ENCODE measurements at places on chromosomes 5 and 9.

DNA sequence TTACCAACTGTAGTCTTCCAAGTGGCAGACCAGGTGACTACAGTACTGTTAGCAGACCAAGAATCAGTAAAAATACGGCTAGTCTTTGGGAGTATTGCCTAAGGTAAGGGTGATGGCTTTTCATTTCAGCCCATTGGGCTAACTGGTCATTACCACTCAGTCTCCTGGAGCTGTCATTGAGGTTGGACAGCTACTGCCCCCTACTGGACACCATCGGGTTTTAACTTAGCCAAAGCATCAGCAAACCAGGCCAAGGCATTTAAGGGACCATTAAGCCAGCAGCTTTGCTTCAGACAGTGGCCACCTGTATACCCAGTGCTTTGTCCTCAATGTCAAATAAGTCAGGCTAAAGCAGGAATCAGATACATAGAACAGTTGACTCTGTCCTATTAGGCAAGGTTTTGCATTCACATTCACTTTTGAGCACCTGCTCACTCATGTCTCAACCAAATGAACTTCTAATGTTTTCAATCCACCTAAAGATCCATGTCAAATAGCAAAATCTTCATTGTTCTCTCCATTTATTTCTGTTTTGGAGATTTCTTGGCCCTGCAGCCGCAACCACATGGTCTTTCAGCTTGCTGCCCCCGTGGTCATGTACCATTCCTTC, 117.2 kb downstream of the INVS start:
- H3K4me1 ChIP-seq: no peaks in the 10 kb centered on the region
- no peak overlapping the region for H3K4me3 ChIP-seq
- H3K27ac ChIP-seq: no peak overlapping the region
- H3K27me3 ChIP-seq: no peaks in the 10 kb centered on the region
- peak; percentile 33 for DNase-seq

DNA sequence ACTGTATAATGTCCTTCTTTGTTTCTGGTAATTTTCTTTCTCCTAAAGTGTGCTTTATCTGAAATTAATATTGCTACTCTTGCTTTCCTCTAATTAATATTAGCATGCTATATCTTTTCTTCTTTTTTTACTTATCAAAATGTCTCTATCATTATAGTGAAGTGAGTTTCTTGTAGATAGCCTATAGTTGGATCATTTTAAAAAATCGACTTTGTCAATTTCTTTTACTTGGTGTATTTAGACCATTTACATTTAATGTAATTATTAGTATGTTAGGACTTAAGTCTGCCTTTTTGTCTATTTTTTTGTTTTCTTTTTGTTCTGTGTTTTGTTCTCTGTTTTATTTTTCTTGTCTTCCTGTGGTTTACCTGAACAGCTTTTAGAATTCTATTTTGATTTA, 35.4 kb upstream of the RNF130 start:
- no peak overlapping the region for H3K27ac ChIP-seq
- H3K4me3 ChIP-seq: no peak overlapping the region
- peaks cover 5% of the 10 kb centered on the region for H3K4me1 ChIP-seq
- no peak for DNase-seq
- H3K27me3 ChIP-seq: peaks cover 20% of the 10 kb centered on the region

- peaks cover 63% of the 10 kb centered on the region for H3K4me1 ChIP-seq
- H3K27me3 ChIP-seq: peaks cover 4% of the 10 kb centered on the region
- no peaks in the 10 kb centered on the region for H3K36me3 ChIP-seq
- no peak overlapping the region for H3K4me3 ChIP-seq
- DNase-seq: no peak
These were observed 86.9 kb upstream of the CTNNA1 start for GRCh38 chr5:138666226-138666742.

DNA sequence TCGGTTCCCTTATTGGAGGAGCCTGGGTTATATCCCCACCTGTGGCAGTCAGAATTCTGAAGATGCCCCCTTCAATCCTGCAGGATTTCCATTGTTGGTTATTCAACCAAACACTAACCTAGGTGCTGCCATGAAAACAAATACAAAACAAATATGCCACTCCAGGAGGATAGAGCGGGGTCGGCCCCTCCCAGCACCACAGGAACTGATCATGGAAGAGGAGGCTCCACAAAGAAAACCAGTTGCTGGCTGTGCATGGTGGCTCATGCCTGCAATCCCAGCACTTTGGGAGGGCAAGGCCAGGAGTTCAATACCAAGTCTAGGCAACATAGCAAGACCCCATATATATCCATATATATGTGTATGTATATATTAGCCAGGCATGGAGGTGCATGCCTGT, 13.2 kb upstream of the ADGRD2 start:
- no peak overlapping the region for H3K27ac ChIP-seq
- DNase-seq: no peak
- no peaks in the 10 kb centered on the region for H3K36me3 ChIP-seq
- H3K4me1 ChIP-seq: no peaks in the 10 kb centered on the region

GRCh38 chr9:130292106-130292505, 26.5 kb downstream of the HMCN2 start:
- no peak for DNase-seq
- no peak overlapping the region for H3K4me3 ChIP-seq
- H3K36me3 ChIP-seq: no peaks in the 10 kb centered on the region
- H3K27me3 ChIP-seq: peaks cover 59% of the 10 kb centered on the region
- H3K27ac ChIP-seq: no peak overlapping the region

GRCh38 chr9:129709438-129710168, 43.2 kb downstream of the PTGES start:
- H3K4me1 ChIP-seq: peaks cover 57% of the 10 kb centered on the region
- DNase-seq: peak; percentile 45
- peaks cover 9% of the 10 kb centered on the region for H3K36me3 ChIP-seq

Measured in nephron progenitor cell (in vitro differentiated cells).